ENCODE measurements at places on chromosomes 16 and 17.

DNA sequence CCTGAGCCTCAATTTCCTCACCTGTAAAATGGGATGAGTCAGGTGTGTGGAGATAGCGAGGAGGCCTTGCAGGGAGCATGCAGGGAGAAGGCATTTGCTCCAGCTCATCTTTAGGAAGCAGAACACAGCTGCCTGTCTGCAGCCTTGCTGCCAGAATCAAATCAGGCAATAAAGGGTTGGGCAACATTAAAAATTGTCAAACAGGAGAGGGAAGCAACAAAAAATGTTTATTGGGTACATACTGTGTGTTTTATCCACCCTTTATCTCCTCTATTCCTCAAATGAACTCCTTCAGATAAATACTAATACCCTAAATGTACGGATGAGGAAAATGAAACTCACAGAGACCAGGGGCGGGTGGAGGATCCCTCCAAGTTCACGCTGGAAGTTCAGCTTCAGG, 12.2 kb downstream of the KRT16 start:
- DNase-seq: no peak

DNA sequence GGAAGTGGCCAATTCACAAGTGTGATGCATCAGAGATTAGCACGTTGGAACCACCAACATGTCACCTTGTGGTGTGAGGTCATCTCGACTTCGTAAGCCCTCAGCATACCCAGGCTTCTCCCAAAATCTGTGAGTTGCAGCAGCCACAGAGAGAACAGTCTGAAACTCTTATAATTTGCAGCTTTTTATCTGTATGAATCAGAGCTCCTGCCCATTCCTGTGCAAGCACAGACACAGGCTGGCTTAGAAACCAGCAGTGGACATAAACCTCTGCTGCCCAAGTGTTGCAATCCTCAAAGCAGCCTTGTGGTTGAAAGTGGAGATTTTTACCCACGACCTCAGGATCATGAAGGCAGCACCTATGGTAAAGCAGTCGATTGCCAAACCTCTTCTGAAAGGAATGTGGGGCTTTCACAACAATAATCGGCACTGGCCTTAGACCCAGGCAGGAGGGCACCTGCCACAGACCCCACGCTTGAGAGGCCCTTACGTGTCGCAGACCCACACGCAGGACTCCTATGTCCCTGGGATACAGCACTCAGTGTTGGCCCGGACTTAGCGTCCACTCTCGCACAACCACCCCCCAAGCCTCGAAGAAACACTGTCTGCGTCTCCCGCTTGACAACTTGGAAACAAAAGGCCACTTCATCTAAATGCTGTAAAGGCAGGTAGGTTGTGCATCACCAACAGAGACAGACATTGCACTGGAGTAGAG, 24.5 kb upstream of the OSGIN1 start:
- DNase-seq: no peak

DNA sequence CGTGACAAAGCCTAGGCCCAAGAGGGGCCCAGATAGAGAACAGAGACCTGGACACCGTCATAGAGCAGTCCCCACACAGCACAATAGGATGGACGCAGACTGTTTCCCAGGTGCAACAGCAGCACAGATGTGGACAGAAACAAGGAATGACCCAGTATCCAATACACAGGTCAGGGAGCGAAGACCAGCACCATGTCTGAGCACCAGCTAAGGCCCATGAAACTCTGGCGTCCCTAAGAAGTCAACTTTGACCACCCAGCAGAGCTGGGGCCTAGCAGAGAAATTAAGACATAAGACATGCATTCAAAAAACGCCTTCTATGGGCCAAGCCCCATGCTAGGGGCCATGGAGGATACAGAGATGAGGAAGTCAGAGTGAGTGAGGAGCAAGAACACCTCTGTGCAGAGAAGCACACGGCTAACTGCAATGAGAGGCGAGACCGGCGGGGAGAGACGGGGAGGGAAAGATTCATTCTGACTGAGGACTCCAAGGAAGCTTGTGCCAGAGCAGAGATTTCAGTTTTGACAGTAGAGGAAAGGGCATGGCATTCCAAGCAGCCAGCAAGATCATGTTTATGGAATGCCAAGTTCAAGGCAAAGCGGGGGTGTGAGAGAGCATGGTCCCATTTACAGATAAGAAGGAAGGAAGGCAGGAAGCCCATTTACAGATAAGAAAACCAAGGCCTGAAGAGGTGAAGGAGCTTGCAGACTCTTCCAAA, 50.8 kb downstream of the PITPNM3 start:
- DNase-seq: no peak

DNA sequence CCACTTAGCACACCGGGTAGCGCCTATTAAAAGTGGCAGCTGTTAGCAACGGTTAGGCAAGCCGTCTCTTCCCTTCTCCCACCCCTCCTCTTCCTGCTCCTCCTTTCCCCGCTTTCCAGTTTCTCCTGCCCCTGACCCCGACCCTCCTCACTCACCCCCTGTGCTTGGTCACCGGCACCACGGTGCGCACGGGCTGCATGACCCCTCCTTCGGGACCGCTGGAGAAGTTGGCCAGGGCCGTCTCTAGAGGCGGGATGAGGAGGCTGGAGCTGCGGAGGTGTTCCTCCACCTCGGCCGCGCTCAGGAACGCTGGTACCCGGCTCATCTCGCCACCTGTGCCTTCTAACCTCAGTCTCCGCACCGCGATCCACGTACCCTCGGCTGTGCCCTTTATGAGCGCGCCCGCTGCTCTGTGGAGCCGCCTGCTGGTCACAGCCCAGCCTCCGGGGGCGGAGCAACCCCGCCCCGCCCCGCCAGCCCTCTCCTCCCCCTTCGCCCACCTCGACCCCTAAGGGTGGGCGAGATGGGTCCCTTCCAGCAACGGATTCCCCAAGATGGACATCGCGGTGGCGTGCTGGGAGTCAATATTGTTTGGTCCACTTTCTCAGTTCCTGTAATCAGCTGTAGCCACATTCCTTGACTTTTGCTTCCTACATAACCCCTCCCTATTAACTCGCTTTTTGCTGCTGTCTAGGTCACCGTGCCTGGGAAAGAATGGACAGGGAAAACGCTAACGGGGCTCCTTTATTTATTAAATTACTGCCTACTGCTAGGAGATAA, at the start of gene CRYM:
Gene CRYM, minus strand, starts transcription at position 364 of the 780 bp plus-strand sequence. Its CDS starts 39 bp downstream, at position 325.
- DNase-seq: peak; percentile 40

DNA sequence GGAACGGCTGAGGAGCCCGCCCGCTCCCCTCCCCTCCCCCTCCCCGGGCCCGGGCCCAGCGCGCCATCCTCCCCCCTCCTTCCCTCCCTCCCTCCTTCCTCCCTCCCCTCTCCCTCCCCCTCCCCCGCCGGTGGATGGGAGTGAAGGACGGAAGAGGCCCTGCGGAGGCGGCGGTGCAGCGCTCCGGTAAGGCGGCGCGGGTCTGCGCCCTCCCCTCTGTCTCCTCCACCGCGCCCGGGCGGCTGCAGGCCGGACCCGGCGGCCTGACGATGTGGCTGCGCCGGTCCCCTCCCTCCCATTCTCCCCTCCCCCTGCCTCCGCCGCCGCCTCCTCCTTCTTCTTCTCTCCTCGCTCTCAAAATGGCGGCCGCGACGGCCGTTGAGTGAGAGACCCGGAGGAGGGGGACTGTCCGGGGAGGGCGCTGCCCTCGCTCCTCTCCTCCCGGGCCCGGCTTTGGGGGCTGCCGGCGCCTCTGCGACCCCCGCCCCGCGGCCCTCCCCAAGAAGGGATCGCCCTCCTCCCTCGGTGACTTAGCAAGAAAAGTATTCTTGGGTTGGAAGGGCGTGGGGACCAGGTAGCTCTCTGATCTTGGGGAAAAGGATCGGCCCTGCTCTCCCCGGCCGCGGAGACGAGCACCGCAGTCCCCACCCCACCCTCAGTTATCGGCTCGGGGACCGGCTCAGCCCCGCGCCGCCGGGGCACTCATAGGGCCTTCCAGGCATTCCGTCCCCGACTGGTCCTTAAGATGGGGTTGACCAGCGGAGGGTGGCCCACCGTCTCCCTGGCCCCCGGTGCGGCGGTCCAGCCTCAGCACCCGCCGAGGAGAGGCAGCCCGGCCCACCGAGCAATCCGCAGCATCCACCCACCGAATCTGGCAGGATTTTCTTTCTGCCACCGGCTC, 617 bp downstream of the PAFAH1B1 start:
- DNase-seq: peak; percentile 71

GRCh38 chr17:57455063-57455914, 199.0 kb downstream of the MSI2 start:
- no peak for DNase-seq

GRCh38 chr16:62036101-62036801, at the start of gene CDH8:
TSS of gene CDH8 (minus strand) at chr16:62036438. CDS start at chr16:62021403, 15,035 bp downstream.
- no peak for DNase-seq

DNA sequence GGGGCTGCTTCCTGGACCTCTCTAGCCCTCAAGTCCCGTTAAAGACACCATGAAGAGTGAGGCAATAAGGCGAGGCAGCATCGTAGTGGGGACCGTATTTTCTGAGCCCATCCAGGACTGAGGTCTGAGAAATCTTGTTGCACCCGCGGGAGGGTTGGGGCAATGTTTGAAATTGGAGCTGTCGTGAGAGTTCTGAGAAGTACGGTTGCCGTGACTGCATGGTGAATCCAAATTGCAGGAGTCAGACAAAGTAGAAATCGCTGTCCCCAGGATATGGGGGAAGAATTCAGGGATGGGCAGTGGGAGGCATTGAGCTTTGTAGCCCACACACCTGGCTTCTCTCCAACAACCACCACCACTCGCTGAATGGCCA, 42.0 kb upstream of the RPL38 start:
- no peak for DNase-seq

DNA sequence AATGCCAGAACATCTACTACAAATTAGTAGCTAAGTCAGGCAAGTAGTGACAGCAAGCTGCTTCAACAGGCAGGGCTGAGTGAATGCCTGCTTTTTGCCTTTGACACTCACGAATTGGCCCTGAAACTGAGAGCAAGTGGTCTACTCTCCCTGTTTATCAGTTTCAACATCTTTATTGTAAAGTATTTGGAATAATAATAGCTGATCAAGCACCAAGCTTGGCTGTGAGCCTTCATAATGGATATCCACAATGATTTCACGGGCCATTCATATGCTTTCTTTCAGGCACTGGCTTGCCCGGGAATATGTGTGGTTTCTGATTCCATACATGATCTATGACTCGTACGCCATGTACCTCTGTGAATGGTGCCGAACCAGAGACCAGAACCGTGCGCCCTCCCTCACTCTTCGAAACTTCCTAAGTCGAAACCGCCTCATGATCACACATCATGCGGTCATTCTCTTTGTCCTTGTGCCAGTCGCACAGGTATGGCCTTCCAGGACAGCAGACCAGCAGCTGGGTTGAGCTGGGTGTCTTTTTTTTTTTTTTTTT, 5.2 kb downstream of the TLCD3A start:
- DNase-seq: no peak

GRCh38 chr16:70428178-70428998, 10.5 kb downstream of the ST3GAL2 start:
- peak; percentile 87 for DNase-seq

DNA sequence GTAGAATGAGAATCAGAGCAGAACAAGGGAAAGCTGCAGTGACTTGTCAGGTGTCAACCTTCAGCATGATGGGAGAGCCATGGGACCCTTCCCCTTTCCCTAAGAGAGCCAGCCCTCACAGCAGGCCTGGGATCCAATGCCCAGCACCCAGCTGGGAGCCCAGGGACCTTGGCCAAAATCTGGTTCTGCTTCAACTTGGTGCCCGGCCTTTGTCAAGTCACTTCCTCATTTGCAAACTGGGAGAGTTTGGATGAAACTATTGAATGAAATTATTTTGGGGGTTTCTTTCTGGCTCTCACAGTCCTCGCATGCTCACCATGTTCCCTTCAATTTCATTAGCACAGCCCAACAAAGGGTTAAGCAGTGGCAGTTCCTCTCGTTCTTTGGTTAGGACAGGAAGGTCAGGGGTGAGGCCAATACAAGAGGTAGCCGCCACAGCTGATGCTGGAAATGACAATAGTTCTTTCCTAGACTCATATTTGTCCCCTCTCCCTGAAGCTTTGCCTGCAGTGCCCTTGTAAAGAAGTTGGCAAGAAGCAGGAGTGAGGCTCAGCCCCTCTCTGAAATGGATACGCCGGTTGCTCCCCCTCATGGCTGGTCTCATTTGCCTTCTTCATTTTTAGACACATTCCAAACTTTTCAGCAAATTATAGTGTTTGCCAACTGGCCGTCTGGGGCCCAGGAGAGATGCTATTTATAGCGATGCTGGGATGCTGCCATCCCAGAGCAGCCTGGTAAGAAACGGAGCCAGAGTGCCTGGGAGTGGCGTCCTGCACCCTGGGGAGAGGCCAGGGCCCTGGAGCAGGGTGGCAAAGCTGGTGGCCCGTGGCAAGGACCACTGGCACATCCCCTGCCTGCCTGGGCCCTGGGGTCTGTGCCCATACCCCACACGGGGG, 34.5 kb upstream of the MEOX1 start:
- DNase-seq: no peak

DNA sequence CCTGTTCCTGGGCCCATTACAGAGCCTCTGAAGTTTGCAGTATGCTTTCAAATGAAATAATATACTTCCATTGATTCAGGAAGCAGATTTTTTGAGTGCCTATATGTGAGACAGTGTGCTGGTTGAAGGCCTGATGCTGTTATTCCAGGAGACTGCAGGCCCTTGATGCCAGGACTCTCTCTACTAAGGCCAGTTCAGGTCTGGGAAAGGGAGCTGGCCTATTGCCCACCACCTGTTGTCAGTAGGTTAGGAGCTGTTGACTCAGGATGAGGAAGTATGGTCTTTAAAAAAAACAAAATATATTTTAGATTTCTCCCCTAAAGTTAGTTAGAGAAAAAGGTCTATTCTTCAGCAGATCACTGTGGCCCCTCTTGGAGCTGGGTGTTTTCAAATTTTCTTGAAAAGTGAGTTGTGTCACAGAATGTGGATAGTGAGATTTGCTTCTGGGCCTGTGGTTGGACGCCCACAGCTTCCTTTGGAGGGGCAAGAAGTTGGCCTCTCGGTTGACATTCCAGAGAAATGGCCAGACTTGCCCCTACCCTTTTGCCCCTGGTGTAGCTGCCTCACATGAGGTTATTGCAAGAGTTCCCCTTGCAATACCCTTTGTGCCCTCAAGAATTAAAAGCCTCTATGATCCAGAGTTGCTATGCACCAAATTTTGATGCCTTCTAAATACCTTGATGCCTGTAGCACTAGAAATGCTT, 7.9 kb downstream of the ESRP2 start:
- no peak for DNase-seq

DNA sequence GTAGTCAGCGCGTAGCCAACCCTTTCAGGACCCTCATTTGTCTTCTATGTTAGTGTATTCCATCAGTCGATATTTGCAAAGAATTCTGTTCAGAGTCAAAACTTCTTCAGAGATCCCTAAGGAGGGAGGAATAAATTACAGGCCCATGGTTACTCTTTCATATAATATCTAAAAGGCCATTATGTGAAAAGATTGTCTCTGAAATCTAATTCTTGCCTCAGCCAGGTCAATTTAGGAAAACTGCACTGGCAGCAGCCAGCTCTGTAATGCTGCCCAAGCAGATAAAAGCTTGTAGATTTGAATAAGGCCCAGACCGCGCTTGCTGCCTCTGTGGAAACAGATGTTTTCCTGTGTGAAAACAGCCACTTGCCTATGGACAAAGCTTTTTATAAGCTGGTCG, 379.8 kb downstream of the CNTNAP4 start:
- no peak for DNase-seq

- no peak for DNase-seq
These were observed at the start of gene MPP2 for GRCh38 chr17:43907425-43907981. TSS of gene MPP2 (minus strand) at chr17:43907536. CDS start at chr17:43904460, 3,076 bp downstream.

Data from hematopoietic multipotent progenitor cell treated with erythropoietin and hydrocortisone succinate and interleukin-3 and kit ligand, for 15 days (in vitro differentiated cells).